ENCODE measurements at places on chromosomes 7 and 10.
A peak's percentile ranks its signal among the peaks of the same experiment; 100 is the strongest.

DNA sequence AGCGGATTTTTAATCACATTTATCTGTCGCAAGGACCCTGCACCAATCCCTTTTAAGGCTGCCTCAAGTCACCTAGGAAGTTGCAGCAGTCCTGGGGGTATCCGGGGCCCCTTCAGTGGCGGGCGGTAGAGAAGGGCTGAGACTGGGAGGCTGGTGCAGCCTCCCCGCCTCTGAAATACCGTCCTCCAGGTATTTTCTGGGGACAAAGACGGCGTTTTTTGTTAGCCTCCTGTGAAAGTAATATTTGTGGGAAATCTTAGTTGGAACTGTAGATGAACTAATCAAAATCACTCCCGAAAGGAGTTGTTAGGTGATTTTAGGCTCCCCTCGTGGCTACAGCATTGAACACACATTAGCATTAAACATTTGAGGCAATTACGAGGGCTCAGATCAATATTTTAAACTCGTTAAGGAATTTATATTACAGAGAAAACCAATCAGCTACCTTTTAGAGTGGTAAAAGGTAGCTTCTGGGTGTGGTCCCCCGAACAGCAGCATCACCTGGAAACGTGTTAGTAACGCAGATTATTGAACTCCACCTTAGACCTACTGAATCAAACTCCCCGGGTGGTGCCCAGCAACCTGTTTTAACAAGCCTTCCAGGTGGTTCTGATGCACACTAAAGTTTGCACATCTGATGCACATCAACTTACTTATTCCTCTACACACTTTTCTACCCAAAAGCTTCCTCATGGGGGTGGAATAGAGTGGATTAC lies 530 bp upstream of the ANXA7 start:
- no peak for DNase-seq

DNA sequence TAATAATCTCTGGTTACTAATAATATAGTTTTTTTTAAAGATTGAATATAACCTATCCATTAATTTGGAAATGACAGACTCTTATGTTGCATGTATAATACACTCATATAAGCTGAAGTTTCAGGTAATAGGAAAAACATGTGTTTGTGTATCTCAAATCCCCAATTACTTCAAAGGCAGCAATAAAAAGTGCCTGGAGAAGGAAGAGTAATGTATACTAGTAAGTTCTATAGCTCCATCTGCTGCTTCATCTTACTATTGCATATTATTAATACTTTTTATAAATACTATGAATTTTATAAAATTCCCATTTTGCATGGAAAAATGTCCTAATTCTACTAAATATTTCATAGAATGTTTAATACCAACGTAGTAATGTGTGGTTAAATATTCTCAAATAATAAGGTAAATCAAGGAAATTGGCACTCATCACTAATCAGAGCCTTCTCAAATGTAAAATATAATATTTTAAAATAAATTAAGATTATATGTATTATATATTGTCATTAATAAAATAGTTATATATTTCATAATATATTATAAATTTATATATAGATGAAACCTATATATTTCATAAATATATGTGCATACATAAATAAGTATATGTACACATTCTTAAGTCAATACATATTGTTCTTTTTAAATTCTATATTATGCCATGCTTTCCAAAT lies 311.9 kb downstream of the HGF start:
- peak; percentile 74 for DNase-seq

GRCh38 chr7:39504963-39505362 lies 61.2 kb upstream of the YAE1 start:
- DNase-seq: peak; percentile 95

DNA sequence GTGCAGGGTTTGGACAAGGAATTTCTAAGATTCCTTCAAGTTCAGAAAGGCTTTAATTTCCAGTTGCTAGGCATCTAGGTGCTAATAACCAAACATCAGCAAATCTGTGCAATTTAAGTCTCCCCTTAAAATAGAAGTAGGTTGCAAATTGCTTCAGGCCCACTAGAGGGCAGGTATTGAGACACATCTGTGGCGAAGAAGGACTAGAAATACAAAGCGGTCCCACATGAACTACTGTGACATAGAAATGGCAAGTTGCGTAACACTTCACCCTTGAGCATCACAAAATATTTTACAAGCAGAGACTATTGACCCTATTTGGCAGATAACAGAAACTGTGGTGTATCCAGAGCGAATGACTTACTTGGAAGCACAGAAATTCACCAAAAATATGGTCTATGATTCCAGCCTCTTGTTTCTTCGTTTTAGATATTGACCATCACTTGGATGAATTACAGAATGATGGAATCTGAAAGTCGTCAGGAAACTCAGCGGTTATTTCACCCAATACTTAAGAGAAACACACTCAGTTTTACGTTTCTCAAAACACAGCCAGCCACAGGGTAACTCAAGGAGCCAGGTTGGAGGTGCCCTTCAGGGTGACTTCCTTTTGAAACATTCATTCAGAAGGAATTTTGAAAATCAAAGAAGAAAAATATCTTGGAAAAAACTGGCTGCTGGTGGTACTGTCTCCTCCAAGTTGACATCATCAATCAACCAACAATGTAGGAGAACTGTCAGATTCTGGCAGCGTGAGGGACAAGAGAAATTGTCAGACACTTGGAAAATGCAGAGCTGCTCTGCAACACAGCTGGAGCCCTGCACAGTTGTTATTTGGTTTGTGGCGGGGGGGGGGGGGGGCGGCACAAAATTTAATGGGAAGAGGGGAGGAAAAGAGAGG lies 256.3 kb upstream of the MINDY3 start:
- DNase-seq: peak; percentile 33
